ENCODE measurements at places on chromosomes 2 and 18.

DNA sequence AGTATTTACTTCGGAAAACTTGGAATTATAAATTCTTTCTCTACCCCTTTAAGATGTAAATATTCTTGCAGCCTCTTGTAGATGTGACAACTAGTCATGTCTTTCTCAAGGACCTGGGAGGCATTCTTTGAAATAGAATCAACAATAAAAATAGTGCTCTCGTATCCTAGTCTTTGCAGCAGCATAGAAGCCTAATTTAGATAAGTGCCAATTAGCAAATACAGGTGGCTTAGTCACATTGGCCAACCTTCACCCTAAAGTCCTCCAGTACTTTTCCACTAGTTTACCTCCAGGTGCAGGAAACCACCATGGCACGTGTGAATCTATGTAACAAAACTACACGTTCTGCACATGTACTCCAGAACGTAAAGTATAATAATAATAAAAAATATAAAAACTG is 3.5 kb upstream of the ZSWIM2 start:
- no peak for DNase-seq

DNA sequence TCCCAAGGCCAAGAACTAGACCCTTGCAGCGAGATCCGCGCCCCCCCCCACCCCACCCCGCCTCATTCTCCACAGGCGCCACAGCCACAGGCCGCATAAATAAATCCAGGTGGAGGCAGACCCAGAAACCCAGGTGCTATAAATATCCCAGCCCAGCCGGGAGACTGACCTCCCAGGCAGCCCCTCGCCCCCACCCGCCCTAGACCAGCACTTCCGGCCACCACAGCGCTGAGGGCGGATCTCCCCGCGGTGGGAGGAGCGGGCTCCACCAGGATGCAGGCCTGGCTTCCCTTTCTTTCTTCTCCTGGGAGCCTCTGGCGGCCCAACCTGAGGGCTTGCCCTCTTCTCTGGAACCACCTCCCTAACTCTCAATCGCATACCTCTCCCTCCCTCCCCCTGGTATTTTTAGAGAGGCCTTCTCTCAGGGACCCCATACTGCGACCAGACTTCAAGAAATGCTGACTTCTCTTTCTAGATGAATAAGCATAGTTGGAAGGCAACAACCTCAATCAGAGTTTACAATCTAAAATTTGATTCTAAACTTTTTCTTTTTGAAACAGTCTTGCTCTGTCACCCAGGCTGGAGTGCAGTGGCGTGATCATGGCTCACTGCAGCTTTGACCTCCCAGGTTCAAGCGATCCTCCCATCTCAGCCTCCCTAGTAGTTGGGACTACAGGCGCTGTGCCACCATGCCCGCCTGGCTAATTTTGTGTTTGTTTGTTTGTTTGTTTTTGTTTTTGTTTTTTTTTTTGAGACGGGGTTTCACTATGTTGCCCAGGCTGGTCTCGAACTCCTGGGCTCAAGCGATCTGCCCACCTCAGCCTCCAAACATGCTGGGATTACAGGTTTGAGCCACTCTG is 55.0 kb downstream of the PKDCC start:
- no peak for DNase-seq

GRCh38 chr2:143719406-143719805 is 590.2 kb downstream of the ARHGAP15 start:
- no peak for DNase-seq

DNA sequence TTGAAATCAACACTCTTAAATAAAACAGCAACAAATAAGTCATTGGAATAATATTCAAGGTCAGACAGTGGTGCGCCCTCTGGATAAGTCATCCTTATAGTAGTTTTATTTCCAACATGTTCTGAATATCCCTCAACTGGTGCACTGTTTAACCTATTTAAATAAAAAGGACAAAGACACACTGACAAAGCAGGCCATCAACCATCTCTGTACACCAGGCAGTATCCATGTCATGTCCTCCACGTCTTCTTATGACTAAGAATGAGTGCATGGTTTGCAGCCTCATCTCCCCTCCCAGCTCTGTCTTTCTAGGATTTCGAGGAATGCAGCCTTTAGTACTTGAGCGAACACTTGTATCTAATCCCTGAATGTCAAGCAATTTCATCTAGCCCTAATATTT is 42.4 kb downstream of the ST3GAL5 start:
- no peak for DNase-seq

- no peak for DNase-seq
These were observed 141.3 kb upstream of the IL1R2 start for GRCh38 chr2:101850450-101850849.

GRCh38 chr2:23526114-23526513 is 141.1 kb downstream of the KLHL29 start:
- DNase-seq: no peak

Measured in NAMALWA (cell line).